Activated T-helper 1 cell treated with anti-CD3 and anti-CD28 coated beads, Interleukin-12 subunit alpha, Interleukin-12 subunit beta, Interleukin-2, Interleukin-4 antibody, amounts not matched to agents 30 ng/mL and 10 ng/mL and 1 ng/mL, durations not matched to agents 14 hours and 24 hours and 36 hours (primary cell): ENCODE measurements at places on chromosomes 7 and 10. TPM values are rescaled to one million over a fixed set of nuclear protein-coding genes. Genes with fewer than 3 reads are reported as not detected.

- peaks cover 30% of the 10 kb centered on the region for H3K4me1 ChIP-seq
- H3K36me3 ChIP-seq = no peaks in the 10 kb centered on the region
- DNase-seq = peak; percentile 33
- no peaks in the 10 kb centered on the region for H3K27me3 ChIP-seq
- peak overlapping the region; percentile 53 for H3K4me3 ChIP-seq
Observed at GRCh38 chr10:24920907-24921881, 31.2 kb downstream of the PRTFDC1 start.

GRCh38 chr7:2934984-2935740 is 91.1 kb upstream of the GNA12 start:
- no peak overlapping the region for H3K4me3 ChIP-seq
- H3K27me3 ChIP-seq = no peaks in the 10 kb centered on the region
- H3K36me3 ChIP-seq = peaks cover 57% of the 10 kb centered on the region
- no peak overlapping the region for H3K27ac ChIP-seq

DNA sequence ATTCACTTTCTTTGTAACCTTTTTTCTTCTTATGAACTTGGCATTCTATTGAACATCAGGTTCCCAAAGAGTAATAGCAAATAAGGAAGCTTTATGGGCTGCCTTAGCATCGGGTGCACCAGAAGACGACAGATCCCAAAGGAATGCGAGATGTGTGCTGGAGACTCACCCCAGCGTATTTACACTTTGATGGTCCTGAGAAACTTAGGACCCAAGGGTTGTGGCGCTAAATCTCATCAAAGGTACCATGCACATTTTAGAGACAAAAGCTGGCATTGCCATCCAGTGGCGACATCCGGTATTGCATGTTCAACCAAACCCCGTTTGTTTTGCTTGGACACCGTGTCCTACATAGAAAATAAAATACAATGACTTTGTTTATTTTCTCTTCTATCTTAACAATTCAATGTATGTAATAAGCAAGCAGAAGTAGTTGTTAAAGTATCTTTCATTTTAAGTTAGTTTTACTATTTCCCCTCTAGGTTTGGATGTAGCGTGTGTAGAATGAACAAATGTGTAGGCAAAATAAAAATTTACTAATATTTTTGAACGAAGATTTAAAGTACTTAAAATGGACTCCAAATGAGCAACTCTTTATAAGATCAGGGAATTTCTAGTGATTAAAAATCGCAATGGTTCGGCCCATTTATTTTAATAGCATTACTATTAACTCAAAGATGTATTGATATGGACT is 1154.8 kb downstream of the GATA3 start:
- H3K27me3 ChIP-seq = peaks cover 17% of the 10 kb centered on the region
- DNase-seq = peak; percentile 48
- no peaks in the 10 kb centered on the region for H3K36me3 ChIP-seq
- H3K4me3 ChIP-seq = no peak overlapping the region

GRCh38 chr7:114225784-114226183 is 188.8 kb upstream of the FOXP2 start:
- H3K36me3 ChIP-seq = no peaks in the 10 kb centered on the region
- H3K27ac ChIP-seq = no peak overlapping the region
- H3K4me1 ChIP-seq = no peaks in the 10 kb centered on the region
- no peaks in the 10 kb centered on the region for H3K27me3 ChIP-seq

- H3K4me3 ChIP-seq = peak overlapping the region; percentile 99
- peaks cover 3% of the 10 kb centered on the region for H3K27me3 ChIP-seq
- peak overlapping the region; percentile 97 for H3K27ac ChIP-seq
- DNase-seq = no peak
- peaks cover 14% of the 10 kb centered on the region for H3K36me3 ChIP-seq
- H3K4me1 ChIP-seq = peaks cover 62% of the 10 kb centered on the region
Observed at GRCh38 chr7:148700661-148701064, 2.0 kb downstream of the CUL1 start.

LIPK gene
- not detected in 2 replicates for total RNA-seq
